ENCODE measurements at places on chromosomes 1 and 21.
A peak's percentile ranks its signal among the peaks of the same experiment; 100 is the strongest.

- peak; percentile 82 for DNase-seq
Observed at GRCh38 chr21:34933609-34934335, 115.3 kb downstream of the RUNX1 start.

- no peak for DNase-seq
Observed at GRCh38 chr1:3028531-3029282, 7.4 kb downstream of the ACTRT2 start.

DNA sequence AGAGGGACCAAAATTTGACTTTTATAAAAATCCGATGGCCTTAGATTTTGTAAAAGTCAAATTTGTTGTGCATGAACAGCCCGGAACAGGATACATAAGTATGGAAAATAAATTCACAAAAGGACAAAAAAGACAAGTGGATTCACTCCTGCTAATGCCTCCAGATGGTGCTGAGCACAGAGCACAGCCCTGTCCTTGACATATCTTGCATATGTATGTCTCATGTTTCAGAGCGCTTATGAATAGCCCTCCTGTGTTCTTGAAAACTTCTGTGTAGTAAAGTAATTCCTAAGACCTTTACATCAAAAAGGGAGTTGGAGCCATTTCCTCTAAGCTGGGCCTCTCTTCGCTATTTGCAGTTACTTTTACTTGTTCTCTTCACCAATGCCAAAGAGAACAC is 110.7 kb upstream of the RAB3GAP2 start:
- no peak for DNase-seq

GRCh38 chr1:116330846-116331245 is 42.2 kb upstream of the ATP1A1 start:
- DNase-seq, result no peak

DNA sequence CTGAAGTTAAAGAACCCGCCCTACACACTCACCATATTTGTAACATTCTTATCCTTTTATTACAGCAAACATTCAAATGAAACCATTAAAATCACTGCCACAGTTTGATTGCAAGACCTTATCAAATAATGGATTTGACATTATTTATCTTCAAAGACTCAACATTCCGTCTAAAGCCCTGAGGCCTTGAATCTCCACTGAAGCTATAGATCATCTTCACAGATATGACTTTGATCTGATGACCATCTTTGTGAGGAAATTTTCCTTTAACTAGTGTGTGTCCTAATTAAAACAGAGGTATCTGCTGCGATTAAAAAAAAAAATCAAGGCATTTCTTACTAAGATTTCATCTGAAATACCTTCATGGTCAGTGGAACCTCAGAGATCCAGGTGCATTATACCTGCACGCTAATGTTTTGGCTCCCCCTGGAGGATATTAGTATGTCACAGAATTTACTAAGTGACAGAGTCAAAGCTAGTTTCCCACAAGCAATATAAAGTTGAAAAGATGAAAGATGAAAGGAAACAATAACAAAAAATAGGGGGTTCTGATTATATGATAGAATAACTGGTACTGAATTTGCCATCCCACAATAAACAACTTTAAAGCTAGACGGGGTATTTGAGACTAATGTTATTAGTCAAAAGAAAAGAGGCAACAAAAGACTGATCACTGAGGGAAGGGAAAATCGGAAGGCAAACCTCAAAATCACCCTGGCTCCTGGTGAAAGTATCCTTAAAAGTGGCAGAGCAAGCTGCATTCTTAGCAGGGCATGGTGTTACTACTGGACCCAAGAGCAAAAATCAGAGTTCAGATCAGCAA is 923.4 kb downstream of the NCAM2 start:
- DNase-seq, result no peak

DNA sequence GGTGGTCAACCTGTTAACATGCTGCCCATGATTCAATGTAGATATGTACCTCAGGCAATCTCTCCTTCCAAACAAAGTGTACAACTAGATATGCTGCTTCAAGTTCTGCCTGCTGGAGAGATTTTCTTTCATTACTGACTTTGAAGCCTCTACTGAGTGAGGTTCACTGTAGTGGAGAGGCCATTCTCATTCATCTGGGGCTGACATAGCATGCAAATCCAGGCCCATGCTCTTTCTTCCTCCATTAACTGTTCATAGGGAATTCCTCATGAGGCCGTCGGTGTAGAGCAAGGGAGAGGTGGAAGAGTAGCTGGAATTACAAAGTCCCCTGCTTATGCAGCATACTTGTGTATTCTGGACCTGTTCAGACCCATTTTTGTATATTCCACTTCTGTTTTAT is 38.6 kb downstream of the VANGL2 start:
- no peak for DNase-seq
